ENCODE measurements at places on chromosomes 1 and 21.

- no peak for DNase-seq
These were observed 56.0 kb downstream of the TTLL7 start for GRCh38 chr1:83942914-83943313.

DNA sequence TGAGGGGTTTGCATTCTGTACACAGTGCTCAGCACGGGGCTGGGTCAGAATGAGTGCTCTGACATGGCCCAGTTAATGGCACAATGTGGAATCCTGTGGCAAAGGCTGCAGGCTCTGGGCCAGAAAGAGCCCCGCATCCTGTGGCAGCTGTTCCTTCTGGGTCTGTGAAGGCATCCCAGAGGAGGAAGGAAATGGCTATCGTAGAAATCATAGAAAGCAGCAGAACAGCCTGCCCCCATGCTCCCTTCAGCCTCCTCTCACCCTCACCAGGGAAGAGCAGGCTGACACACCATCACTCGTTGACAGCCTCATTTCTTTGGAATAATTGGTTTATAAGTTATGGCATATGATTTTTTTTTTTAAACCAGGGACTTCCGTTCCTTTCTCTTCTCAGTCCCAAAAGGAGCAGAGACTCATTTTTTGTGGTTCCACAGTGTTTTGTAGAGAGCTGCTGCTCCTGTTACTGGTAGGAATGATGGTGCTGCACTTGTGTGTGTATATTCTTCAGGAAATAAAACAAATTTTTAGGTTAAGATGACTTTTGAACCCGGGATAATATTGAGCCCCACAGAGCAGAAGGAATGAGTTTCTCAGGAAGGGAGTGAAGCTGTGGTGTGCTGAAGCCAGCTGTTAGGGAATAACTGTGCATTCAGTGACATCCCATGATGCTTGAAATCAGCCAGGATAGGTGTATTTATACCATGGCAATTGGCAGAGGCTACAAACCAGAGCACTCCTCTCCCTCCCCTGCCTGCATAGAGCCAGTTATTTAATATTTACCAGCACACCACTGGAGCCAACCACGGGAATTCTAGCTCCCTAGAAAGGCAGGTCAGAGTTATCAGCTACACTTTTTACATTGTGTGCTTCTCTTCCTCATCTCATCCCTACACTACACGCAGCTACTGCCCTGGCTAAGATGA is 32.0 kb downstream of the PLXNA2 start:
- no peak for DNase-seq

GRCh38 chr1:24266998-24267397 is 52.2 kb upstream of the GRHL3 start:
- no peak for DNase-seq

- DNase-seq = no peak
These were observed 3.5 kb upstream of the TSPAN1 start for GRCh38 chr1:46171351-46171750.
